ENCODE measurements at places on chromosomes 6 and 20.

GRCh38 chr20:39150501-39150900, 188.4 kb downstream of the DHX35 start:
- no peak for DNase-seq

DNA sequence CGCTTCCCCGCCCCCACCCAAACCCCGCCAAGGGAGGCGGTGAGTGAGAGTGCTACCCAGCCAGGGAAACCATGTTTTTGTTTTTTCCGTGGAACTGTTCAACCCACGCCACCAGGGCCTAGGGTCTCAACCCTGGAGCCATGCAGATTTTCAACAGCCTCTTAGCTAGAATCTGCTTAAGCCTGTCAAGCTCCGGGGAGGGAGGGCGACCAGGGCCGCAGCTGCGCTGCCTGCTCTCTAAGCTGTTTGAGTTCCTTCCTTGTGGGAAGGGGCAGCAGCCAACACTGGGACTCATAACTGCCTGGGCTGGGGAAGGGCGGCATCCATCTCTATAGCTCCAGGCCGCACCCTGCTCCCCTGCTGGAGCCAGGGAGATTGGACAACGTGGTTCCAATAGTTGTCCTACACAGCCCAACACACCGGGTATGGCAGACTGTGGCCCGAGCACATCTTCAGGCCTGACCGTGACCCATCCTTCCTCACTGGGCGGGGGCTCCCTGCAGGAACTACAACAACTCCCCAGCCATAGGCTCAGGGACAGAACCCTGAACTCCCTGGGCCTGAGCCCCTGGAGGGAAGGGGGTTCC, 1065.7 kb upstream of the MANEA start:
- DNase-seq: no peak

DNA sequence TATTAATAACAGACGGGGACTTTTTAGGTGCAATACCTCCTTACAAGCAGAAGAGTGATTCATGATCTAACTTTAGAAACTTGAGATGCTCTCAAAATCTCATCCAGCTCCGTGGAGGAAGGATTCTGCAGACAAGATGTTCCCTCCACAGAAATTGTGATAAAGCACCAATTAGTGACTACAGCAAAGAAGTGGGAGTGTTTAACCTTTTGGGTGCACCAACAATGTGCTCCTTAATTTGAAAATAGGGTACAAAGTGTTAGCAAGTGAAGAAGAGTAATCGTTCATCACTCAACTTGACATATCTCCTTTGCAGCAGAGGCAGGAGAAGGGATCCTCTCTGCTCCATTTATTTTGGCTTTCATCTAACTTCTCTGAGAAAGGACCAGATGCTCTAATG, 22.8 kb upstream of the SCP2D1 start:
- DNase-seq: no peak

DNA sequence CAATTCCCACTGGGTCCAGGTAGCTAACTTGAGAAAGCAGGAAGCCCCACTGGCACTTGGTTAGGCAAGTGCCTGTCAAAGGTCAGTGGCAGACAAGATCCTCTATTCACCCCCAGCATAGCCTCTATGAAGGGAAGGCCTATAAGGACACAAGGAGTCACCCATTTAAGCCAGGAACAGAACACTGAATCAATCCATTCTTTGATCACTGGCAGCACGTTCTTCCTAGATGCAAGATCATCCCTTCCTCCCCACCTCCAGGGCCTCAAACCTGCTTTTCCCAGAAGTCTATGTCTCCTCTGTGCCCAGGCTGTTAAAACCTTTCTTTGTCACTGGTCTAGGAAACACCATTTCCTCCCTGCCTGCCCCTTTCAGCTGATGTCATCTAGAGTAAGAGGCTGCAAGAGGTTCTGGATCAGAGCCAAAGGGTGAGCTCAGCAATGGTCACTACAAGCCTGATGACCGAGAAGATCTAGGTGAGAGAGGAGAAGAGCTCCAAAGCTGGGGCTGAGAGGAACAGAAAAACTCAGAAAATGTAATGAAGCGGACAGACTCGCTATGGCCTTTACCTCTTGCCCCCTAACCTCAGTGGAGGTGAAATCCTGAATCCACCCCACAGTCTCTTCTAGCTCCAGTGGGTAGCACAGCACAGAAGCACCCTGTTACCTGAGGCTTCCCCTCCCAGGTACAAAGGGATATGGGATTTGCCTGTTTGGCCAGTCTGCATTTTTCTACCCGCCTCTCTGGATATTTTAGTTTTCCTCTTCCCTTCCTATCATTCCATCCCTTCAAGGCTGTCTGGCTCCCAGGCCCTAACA, 1.8 kb downstream of the GTPBP2 start:
- no peak for DNase-seq

DNA sequence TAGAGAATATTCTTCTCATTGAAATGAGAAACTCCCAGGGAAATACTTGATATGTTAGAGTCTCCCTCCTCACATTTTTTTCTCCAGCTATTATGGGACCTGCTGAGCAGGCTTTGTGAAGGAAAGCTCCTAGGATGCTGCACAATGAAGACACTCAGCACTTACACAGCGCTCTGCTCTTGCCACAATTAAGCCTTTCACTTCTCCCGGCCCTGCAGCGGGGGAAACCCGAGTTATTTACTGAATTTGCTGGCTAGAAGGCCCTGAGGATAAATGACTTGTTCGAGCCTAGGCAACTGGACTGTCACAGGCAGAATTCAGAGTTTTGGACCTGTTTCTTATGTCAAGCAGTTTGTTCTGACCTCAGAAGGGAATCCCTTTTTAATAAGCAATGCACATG, 102.0 kb downstream of the MAP3K7 start:
- DNase-seq: no peak

GRCh38 chr20:11849270-11849915, 68.3 kb upstream of the BTBD3 start:
- DNase-seq: no peak

DNA sequence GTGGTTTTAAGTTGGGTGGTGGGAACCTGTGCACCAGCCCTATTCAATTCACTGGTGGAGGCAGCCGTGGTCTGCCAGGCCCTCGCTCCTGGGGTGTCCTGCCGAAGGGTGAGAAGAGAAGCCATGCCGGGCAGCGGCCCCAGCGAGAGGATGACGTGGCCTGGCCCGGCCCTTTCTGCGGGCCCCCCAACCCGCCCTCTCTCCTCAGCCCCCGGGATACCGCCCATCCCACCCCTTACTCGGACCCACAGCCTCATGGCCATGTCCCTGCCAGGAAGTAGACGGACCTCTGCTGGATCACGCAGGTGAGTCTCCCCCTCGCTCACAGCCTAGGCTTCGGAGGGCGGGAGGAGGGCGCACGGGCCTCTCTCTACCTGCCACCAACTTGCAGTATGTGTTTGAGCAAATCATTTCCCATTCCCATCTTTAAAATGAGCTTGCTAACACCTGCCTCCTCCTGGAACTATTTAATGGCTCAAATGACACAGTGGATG, 30.1 kb downstream of the SNPH start:
- DNase-seq: no peak

DNA sequence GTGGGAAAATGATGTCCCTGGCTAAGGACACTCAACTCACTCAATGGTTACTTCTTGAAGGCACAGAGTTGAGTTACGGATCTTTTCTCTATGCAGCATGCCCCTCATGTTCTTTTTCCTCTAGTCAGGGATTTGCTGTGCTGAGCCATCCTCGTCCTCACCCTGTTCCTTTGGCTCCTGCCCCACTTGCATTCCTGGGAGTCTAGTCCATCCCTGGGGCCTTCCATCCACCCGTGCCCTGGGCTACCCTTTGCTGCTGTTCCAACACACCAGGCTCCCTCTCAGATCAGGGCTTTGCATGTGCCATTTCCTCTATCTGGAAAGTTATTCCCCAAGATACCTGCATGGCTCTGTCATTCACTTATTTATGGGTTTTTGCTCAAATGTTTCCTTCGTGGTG, 13.3 kb upstream of the KCNG1 start:
- DNase-seq: no peak

- DNase-seq: no peak
These were observed 593 bp upstream of the GSTA3 start for GRCh38 chr6:52910091-52910490.

DNA sequence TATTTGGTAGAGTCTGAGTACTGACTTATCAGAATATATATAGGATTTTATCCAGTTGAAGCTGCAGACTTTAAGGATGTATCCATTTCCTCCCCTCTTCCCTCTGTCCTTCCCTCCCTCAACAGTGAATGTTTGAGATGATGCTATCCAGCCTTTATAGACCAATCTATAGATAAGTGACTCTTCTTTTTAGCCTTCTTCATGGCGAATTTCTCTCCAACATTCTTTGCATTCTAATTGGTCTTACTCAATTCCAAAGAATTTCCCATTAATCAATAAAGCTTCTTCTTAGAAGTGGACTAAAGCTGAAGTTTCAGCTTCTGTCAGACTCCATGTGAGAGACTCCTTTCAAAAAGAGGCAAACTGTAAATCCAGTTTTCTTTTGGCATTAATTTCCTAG, 99.3 kb downstream of the AIG1 start:
- DNase-seq: no peak

DNA sequence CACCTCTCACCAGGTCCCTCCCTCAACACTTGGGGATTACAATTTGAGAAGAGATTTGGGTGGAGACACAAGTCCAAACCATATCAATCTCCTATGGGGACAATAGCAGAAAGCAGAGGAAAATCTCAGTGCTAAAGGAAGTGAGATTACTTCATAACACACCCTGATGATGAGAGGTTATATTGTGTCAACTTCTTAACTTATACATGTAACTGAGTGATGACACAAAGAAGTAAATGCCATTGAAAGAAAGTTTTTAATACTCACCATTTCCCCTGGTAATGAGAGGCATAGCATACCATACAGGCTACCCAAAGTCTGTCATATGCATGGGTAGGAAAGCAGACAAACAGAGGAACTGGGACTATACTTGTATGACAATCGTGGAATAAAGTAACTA, 137.2 kb downstream of the MMUT start:
- no peak for DNase-seq

DNA sequence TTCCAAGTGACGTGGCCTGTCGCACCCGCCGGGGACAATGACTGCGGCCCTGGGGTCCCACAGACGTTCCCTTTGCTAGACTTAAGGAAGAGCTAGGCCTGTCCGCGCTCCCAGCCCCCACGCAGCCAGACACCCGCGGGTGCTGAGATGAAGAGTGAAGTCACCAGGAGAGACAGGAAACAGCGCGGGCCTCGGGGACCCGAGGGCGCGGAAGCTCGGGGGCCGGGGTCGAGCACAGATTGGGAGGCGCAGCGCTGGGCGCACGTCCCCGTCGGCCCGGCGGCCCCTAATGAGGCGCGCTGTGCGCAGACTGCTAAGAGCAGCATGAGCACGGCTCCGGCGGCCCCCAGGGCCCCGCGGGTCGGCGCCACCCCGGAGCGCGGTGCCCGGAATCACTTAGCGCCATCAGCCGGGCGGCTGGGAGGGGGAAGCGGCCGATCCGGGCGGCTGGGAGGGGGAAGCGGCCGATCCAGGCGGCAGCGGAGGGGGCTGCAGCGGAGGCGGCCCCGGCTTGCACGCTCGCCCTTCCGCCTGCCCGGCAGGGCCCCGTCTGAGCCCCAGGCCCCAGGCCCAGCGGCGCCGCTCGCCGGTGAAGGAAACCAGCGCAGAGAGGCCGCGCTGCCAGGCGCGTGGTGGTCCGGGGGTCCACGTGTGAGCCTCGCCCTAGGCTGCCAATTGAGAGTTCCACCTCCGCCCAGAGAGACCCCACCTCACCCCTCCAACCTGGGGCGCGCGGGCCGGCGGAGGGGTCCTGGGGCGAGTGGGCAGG, 8.3 kb upstream of the AVP start:
- no peak for DNase-seq

- DNase-seq: no peak
These were observed 6.4 kb downstream of the MAN1A1 start for GRCh38 chr6:119343167-119343566.

GRCh38 chr6:22756365-22756764, 187.0 kb downstream of the HDGFL1 start:
- no peak for DNase-seq

DNA sequence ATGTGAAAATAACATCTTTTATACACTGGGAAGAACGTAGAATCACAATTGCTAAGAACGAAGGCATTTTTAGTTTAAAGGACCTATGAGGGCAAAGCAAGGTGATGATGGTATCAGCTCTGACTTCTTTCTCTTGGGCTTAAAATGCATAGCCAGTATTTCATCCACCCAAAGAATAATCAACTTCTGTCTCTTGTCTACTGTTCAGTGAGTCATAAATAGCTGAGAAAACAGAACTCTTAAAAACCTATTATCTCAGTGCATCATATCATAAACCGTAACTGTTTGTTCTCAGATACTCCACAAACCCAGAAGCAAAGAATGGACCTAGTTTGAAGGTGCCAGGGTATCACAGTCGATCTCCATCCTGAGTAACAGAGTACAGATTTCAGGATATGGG, 5.2 kb downstream of the PHF10 start:
- no peak for DNase-seq

DNA sequence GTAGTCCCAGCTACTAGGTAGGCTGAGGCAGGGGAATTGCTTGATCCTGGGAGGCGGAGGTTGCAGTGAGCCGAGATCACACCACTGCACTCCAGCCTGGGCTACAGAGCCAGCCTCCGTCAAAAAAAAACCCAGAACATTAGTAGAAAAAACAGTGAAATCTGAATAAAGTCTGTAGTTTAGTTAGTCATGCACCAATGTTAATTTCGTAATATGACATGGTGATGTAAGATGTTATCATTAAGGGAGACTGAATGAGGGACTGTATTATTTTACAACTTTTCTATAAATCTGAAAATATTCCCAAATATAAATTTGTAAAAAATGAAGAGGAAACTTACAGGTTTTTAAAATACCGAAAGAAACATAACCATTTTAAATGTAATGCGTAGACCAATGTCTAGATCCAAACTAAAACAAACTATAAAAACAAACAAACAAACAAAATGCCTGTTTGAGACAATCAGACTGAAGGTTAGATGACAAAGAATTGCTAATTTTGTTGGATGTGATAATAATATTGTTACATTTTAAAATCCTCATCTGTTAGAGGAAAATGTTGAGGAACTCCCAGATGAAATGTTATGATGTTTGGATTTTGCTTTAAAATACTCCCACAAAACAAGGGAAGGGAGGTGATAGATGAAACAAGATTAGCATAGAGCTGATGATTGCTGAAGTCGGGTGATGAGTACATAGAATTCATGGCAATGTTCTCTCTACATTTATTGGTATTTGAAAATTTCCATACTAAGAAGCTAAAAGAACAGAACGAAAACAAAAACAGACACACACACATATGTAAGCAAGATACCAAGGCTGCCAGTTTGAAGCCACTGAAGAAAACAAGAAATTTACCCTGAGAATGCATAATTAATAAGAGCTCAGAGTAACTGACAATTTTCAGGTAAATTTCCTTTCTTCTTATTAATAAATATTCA, 1.8 kb downstream of the GSTA4 start:
- DNase-seq: no peak

GRCh38 chr6:29762781-29763214, 39.6 kb downstream of the HLA-F start:
- DNase-seq: no peak

All from stimulated activated CD4-positive, alpha-beta T cell treated with anti-CD3 and anti-CD28 coated beads, TNF-alpha, amount 100 ng/mL, for 24 hours (primary cell).